C1 segment of cervical spinal cord (tissue), 14 donors: ENCODE measurements at places on chromosomes 6 and 20.
A peak's percentile ranks its signal among the peaks of the same experiment; 100 is the strongest.

GRCh38 chr6:70506321-70506720 is 60.4 kb upstream of the SDHAF4 start:
- no peak for DNase-seq

- DNase-seq, result no peak
Observed at GRCh38 chr6:151109361-151109760, 130.4 kb upstream of the AKAP12 start.

DNA sequence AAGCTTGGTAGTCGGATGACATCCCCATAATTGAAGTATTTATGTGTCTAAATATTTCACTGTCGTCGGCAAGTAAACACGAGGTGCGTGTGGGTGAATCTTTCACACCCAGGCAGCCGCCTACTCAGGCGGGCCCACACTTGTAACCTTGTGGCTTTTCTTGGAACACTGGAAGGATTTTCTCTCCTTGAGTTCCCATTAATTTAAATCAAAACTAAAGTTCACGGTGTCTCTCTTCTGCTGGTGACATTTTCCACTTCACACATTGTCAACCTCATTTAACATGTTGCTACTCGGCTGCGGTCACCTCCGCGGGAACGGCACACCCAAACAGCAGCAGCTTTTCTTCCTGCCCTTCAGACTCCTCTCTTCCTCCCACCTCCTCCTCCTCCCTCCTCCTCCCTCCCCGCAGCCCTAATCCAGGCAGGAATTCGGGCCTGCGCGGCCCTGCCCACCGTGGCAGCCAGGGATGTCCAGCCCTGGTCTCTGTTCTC is 336.6 kb downstream of the QKI start:
- DNase-seq, result no peak

DNA sequence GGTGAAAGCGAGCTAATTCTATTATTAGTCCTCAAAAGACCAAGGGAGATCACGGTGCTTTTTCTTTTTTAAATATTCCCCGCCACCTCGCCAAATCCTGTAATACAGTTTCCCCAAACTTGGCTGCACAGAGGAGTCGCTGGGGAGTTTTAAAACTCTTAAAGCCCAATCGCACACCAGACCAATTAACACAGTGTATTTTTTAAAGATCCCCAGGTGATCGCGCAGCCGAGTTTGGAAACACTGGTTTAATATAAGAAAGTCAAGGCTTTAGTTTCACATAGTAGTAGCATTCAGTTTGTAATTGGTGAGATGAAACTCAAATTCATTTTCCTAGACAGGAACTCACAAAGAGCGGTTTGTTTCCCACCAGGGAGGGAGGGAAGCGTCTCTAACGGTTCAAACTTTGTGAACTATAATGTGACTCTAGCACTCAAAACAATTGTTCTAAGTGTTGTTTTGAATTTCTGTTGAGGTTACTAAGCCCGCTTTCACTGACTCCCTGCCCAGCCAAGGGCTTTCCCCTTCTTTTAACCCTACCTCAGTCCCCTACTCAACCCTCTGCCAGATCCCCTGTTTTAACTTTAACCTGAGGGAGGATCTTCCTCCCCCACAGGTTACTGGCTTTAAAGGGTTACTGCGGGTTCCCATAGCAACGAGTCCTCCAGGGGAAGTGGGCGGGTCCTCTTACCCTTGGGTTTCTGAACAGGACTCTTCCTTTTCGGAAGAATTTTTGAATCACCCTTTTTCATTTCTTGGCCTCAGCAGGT is 25.7 kb upstream of the BTBD3 start:
- peak; percentile 50 for DNase-seq

GRCh38 chr6:88048578-88048977 is 937 bp downstream of the SPACA1 start:
- DNase-seq, result no peak

- DNase-seq, result no peak
Observed at GRCh38 chr6:160137130-160137988, 15.7 kb downstream of the SLC22A1 start.

DNA sequence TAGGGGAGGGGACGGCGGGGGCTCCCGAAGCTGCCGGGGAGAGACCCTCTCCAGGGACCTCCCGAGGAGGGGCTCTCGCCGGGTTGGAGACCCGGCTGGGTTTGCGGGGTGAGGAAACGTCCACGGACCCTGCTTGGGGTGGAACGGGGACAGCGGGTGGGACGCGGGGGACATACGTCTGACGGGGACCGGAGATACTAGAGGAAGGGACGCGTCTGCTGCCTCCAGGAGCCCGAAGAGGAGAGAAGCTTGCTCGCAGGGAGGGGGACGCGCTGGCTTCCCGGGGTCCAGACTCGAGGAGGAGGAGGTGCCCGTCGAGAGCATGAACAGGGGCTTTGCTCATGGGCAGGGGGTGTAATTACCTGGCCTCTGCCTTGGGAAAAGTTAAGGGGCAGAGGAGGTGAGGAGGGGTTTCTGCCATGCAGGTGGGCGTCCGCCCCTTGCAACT is 593 bp downstream of the DNMT3B start:
- no peak for DNase-seq

DNA sequence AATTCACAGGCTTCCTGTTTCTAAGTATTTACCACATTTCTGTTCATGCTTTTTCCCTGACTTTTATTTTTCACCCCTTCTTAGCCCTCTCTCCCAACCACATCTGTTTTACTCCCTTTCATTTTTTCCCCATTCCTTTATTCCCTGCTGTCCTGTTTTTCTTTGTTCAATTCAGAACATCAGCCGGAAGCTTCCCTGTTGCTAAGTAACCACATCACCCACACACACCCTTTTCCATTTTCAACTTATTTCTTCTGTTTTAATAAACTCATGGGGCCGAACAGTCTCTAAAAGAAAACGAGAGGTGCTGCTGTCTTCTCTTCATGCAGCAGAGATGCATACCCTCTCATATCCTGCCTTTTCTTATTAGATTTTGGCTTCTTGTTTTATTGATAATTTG is 53.5 kb upstream of the CEP85L start:
- no peak for DNase-seq

- DNase-seq, result no peak
Observed at GRCh38 chr20:1995531-1996310, 1.9 kb upstream of the PDYN start.

DNA sequence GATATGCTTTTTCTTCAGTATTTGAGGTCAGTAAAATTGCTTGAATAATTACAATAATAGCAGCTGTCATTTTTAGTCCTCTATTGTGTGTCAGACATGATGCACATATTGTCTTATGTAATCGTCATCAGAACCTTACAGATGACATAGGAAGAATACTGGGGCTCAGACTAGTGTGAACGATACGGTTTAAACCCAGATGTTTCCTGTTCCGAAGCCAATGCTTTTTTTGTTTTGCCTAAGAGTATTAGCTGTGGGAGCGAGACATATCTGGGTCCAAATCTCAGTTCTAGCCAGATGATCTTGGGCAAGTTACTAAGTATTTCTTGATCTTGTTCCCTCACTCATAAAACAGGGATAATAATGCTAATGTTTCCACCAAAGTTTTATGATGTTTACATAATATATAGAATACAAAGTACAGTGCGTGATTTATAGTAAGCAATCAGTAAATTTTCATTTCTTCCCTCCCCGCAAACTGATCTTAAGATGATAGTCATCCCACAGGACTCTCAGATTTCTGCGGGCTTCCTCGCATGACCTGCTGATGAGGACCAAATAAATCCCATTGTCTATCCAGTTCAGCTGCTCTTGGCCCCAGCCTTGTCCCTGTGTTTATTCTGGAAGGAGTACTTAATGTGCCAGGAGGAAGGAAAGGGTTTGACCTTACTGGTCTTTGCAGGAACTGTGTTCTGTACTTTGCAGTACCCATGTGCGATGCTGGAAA is 98.2 kb downstream of the CAP2 start:
- DNase-seq, result no peak

DNA sequence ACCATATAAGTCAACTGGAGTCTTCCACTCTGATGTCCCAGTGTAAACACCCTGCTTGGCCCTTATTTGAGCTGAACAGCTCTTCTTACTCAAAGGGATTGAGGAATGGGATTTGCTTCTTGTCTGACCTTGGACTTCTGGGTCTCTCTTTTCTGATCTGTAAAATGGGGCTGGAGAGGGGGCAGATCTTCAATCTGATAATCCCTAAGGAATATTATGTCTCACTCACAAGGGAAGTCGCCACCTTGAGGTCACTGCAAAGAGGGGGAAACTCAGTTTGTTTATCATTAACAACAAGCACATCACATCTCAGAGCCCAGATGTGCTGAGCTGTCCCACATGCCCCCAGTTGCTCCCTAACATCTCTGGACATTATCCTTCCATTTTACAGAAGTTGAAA is 15.1 kb downstream of the KCNS1 start:
- DNase-seq, result no peak

DNA sequence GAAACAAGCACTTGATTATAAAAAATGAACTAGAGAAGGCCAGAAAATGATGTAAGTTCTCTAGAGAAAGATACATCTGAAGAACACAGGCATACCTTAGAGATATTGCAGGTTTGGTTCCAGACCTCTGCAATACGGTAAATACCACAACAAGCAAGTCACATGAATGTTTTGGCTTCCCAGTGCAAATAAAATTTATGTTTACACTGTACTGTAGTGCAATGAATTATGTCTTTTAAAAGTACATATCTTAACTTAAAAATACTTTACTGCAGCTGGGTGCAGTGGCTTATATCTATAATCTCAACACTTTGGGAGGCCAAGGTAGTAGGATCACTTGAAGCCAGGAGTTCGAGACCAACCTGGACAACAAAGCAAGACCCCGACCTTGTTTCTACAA is 10.9 kb upstream of the KIAA1586 start:
- no peak for DNase-seq

- no peak for DNase-seq
Observed at GRCh38 chr6:55210952-55211351, 36.6 kb downstream of the HCRTR2 start.

GRCh38 chr6:83464381-83465140 is 33.7 kb upstream of the ME1 start:
- DNase-seq, result no peak

DNA sequence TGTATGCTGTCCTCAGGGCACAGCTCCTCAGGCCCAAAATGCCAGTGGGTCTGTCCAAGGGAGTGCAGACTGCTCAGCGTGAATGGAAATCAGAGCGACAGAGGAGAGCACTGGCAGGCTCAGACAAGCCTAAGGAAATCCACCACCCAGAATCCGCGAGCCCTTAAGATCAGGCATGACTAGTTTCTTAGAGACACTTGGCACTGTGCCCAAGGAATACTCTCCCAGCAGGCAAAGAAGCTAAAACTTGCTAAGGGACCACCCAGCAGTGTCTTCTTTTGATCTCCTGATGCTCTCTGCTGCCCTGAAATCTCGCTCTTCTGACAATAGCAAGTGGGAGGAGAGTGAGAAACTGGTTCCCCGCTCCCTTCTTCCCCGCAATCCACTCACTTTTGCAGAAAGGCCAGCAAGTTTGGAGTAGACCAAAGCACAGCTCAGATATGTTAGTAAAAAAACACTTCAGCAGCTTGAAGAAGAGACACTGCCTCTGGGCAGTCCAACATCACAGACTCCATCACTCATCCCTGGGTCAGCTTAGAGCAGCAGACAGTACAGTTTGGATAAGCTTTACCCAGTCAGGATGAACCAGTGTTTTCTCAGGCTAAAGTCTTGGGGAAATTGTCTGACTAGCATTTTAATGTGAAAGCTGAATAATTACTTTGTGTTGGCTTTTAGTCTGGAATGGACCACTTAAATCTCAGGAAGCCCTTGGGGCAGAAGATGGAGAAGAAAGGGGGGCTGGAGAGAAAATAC is 32.4 kb downstream of the TRAF3IP2 start:
- DNase-seq, result no peak

GRCh38 chr6:19547507-19547906 is 289.7 kb upstream of the ID4 start:
- DNase-seq, result no peak

DNA sequence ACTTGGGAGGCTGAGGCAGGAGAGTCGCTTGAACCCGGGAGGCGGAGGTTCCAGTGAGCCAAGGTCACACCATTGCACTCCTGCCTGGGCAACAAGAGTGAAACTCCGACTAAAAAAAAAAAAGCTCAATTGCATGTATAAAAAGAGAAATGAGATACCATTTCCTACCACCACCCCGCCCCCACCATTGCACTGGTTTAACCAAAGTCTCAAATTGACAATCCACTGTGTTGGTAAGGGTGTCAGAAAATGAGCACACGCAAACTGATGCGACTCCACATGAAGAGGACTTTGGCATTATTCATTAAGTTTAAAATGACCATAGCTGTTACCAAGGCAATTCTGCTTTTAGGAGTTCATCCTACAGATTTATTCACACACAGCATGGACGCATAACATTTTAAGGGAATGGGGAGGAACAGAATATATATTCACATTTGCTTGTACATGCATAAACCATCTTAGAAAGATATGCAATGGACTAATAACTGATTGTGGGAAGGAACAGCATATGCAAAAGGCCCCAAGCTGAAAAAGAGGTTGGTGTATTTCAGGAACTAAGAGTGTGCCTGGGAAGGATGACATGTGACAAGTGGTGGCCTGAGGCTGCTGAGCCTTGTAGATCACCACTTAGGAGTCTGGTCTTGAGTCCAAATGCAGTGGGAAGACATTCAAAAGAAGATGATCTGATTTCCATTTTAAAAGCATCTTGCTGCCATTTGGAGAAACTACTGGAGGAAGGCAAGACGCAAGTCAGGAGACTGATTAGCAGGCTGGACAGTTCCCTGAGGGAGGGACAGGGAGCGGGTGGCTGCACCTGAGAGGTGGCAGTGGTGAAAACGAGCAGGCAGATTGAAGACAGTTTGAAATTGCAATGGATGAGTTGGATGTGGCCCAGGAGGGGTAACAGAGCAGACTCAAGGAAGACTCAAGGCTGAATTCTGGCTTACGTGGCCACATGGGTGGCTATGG is 37.2 kb upstream of the PTPN1 start:
- DNase-seq, result no peak

GRCh38 chr6:51542475-51542874 is 544.9 kb downstream of the PKHD1 start:
- no peak for DNase-seq

GRCh38 chr6:147530132-147531060 is 21.9 kb downstream of the SAMD5 start:
- no peak for DNase-seq

DNA sequence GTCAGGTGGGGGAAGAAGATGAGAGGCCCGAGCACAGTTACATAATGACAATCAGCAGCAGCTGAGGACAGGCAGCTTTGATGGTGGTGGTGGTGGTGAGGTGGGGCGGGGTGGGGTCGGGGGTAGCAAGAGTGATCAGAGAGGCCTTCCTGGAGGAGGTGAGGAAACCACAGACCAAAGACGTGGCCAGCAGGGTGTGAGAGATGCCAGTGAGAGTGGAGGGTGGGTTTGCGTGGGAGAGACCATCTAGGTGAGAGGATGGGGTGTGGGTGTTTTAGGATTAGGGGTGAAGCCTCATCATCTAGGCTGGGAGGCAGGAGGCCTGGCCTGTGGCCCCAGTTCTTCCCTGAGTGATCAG is 76.0 kb upstream of the TOX2 start:
- no peak for DNase-seq

- no peak for DNase-seq
Observed at GRCh38 chr6:7693827-7694226, 32.1 kb upstream of the BMP6 start.

- no peak for DNase-seq
Observed at GRCh38 chr20:35305682-35306556, 13.7 kb upstream of the FAM83C start.

- DNase-seq, result no peak
Observed at GRCh38 chr20:64023361-64024140, 12.4 kb upstream of the C20orf204 start.

GRCh38 chr6:40244699-40245098 is 310.4 kb upstream of the MOCS1 start:
- DNase-seq, result no peak
